ENCODE measurements at places on chromosomes 1 and 21.

DNA sequence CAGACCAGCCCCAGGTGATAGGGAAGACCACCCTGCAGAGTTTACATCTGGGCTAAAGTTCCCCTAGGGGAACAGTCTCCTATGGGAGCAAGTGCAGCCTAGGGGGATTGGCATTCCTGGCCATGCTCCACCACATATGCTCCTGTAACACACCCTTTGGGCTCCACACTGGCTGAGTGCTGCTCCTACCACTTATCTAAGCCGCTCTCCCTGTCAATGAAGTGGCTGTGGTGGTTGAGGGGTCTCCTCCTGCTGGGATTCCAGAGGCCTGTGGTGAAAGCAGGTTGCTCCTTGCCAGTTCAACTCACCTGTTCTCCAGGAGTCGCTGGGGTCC is 51.1 kb downstream of the COL24A1 start:
- DNase-seq = no peak

DNA sequence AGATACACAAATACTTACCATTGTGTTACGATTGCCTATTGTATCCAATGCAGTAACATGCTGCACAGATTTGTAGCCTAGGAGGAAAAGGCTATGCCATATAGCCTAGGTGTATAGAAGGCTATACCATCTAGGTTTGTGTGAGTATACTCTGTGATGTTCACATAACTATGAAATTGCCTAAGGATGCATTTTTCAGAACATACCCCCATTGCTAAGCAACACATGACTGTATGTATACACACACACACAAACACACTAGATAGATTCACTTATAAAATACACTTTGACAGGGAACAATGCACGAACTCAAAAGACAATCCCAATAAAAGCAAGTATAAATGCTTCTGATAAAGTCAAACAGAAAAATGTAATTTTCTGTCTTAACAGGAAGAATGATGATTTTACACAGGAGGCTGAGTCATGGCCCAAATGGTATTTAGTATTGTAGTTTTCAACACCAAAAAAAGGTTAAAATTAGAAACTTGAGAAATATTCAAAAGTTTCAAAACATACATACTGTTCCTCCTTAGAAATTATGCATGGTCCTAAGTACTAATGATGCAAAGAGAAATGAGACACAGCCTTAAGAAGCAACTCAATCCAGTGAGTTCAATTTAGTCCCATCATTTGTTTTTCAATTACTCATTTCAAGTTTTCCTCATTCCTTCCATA is 12.2 kb downstream of the FH start:
- no peak for DNase-seq

- DNase-seq = no peak
Observed at GRCh38 chr1:119656410-119656955, 8.4 kb upstream of the ZNF697 start.

- peak; percentile 12 for DNase-seq
Observed at GRCh38 chr1:33175865-33176264, 6.0 kb downstream of the TRIM62 start.

GRCh38 chr1:114468710-114469468 is 42.1 kb downstream of the TRIM33 start:
- no peak for DNase-seq

- no peak for DNase-seq
Observed at GRCh38 chr1:54564312-54565112, 16.5 kb downstream of the ACOT11 start.

- no peak for DNase-seq
Observed at GRCh38 chr1:63099188-63099587, 223.2 kb upstream of the FOXD3 start.

GRCh38 chr1:23546897-23547584 is 12.3 kb downstream of the ID3 start:
- no peak for DNase-seq

DNA sequence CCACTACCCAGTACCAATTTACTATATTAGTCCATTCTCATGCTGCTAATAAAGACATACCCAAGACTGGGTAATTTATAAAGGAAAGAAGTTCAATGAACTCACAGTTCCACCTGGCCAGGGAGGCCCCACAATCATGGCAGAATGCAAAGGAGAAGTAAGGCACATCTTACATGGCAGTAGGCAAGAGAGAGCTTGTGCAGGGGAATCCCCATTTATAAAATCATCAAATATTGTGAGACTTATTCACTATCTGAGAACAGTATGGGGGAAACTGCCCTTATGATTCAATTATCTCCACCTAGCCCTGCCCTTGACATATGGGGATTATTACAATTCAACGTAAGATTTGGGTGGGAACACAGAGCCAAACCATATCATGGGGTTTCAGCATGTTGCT is 6.4 kb downstream of the CD58 start:
- DNase-seq = no peak

DNA sequence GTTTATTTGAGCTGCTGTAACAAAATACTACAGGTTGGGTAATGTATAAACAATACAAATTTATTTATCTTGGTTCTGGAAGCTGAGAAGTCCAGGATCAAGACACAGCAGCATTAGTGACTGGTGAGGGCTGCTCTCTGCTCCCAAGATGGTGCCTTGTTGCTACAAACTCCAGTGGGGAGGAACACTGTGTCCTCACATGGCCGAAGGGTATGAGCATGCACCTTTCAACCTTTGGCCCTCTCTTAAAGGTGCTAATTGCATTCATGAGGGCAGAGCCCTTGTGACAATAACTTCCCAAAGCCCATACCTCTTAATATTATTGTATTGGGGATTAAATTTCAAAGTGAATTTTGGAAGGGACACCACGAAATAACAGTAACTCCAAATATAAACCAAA is 55.3 kb upstream of the ATP1B1 start:
- DNase-seq = no peak

GRCh38 chr1:30336550-30337323 is 386.6 kb downstream of the MATN1 start:
- DNase-seq = no peak

DNA sequence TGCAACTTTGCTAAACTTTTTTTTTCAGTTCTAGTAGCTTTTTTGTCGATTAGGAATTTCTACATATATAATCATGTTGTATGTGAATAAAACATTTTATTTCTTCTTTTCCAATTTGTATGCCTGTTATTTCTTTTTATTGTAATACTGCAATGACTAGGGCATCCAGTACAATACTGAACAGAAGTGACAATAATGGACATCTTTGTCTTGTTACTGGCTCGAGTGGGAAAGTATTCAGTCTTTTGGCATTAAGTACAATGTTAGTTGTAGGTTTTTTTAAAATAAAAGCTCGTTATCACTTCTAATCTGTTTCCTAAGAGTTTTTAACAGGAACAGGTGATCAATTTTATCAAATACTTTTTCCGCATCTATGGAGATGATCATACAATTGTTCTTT is 9.8 kb downstream of the STPG1 start:
- DNase-seq = no peak

GRCh38 chr1:24381256-24381655 is 32.3 kb downstream of the STPG1 start:
- no peak for DNase-seq

- DNase-seq = no peak
Observed at GRCh38 chr1:194026422-194026821, 840.0 kb upstream of the B3GALT2 start.

DNA sequence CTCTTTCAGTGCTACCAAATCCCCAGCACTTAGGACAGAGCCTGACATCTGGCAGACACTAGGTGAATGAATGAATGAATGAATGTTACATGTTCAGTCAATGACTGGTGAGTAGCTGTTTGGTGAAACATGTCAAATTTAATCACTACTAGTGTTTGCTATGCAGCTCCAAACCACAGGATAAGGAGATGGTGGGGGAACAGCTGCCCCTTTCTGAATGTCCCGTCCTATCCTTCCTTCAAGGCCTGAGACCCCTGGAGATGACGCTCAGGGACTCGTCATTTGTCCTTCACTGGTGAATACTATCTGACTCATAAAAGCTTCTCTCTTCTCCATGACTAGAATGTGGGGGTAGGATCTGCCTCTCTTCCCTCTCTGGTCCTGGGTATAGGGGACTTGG is 175.4 kb downstream of the HIVEP3 start:
- DNase-seq = no peak

GRCh38 chr1:95431235-95431634 is 197.2 kb downstream of the RWDD3 start:
- DNase-seq = no peak

- DNase-seq = peak; percentile 84
Observed at GRCh38 chr1:7574121-7575040, 196.7 kb upstream of the VAMP3 start.

- peak; percentile 16 for DNase-seq
Observed at GRCh38 chr1:25716320-25716719, 83.7 kb upstream of the SELENON start.

GRCh38 chr1:160987359-160988050 is 32.9 kb upstream of the ITLN2 start:
- DNase-seq = peak; percentile 12

GRCh38 chr1:37281354-37281753 is 193.0 kb upstream of the ZC3H12A start:
- no peak for DNase-seq

GRCh38 chr1:57843760-57844159 is 419.9 kb upstream of the DAB1 start:
- DNase-seq = no peak

All from tibial artery (tissue), 4 donors.